GM04504 (cell line): ENCODE measurements at places on chromosomes 1 and 21.

DNA sequence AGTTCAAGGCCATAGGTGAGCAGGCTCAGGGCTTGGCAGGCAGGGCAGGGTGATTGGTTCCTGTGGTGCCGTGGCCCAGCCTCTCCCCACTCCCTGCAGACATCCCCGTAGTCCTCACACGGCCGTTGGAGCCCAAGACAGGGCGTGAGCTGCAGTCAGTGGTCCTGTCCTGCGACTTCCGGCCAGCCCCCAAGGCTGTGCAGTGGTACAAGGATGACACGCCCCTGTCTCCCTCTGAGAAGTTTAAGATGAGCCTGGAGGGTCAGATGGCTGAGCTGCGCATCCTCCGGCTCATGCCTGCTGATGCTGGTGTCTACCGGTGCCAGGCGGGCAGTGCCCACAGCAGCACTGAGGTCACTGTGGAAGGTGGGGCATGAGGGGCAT, 71.9 kb downstream of the OBSCN start:
- DNase-seq, result no peak

DNA sequence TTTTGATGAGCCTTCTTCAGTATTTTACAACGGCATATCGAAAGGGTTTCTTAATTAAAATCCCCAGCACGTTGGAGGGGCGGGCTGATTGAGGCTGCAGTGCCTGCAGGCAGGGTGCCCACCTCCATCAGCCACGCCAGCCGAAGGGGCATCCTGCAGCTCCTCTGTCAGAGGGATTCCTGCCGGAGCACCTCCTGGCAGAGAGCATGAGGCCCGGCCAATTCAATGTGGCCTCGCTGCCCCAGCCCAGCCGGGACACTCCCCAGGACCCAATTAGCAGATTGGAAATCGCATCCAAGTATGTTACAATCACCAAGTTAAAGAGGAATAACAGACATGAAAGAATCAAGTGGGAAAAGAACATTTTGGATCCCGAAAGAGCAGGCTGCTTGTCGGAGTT, 216.6 kb downstream of the ST6GALNAC3 start:
- no peak for DNase-seq

GRCh38 chr1:207156826-207157225, 52.8 kb downstream of the C4BPA start:
- DNase-seq, result no peak

DNA sequence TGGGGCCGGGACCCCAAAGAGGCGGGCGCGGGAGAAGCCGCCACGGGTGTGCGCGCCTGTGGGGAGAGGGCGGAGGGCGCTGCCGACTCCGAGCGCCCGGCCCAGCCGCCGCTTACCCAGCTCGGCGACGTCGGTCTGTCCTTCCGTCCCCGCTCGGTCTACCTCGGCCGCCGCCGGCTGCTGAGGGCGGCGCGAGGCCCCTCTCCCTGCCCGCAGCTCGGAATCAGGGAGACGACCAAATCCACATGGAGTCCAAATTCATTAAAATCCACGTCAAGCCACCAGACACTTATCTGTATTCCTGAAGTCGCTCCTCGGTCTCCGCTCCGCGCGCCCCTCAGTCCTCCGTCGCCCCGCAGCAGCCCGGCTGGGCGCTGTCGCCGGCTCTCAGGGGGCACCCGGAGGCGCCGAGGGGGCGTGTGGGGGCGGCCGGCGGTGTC, 637 bp downstream of the PLXNA2 start:
- no peak for DNase-seq

GRCh38 chr1:169570172-169570574, 16.1 kb downstream of the F5 start:
- no peak for DNase-seq
